NCI-H2081 treated with DMSO at 0.1 percent for 48 hours (cell line): ENCODE measurements at places on chromosomes 2 and 18.

GRCh38 chr2:144516411-144516980 lies 3.4 kb downstream of the ZEB2 start:
- DNase-seq, result no peak

GRCh38 chr2:21038403-21039073 lies 5.3 kb downstream of the APOB start:
- DNase-seq, result no peak

GRCh38 chr2:156399950-156400705 lies 36.1 kb upstream of the GPD2 start:
- DNase-seq, result peak; percentile 67

DNA sequence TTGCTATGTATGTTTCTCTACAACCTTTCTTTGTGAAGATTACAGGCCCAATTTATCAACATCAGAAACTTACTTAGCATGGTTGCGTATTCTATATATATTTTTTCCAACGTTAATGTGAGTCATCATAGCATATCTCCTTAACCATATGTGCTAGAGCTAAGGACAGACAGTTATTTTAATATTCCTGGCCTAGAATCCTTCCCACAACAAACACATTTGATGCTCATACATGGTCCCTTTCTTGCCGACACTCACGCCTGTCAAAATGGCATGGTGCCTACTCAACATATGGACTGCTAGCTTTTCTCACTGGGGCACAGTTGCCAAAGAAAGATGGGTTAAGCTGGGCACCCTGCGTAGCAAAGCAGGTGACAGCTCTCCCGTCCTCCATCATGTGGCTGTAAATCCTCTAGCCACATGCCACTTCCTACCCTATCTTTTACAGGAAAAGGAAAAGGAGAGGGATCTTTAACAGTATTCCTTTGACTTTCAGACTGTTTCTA lies 75.2 kb upstream of the GALNT5 start:
- no peak for DNase-seq

GRCh38 chr18:48723837-48724236 lies 185.0 kb downstream of the CTIF start:
- no peak for DNase-seq

GRCh38 chr2:214774108-214774507 lies 35.4 kb downstream of the BARD1 start:
- no peak for DNase-seq

- no peak for DNase-seq
These were observed 564 bp downstream of the GCC2 start for GRCh38 chr2:108449410-108450130.

DNA sequence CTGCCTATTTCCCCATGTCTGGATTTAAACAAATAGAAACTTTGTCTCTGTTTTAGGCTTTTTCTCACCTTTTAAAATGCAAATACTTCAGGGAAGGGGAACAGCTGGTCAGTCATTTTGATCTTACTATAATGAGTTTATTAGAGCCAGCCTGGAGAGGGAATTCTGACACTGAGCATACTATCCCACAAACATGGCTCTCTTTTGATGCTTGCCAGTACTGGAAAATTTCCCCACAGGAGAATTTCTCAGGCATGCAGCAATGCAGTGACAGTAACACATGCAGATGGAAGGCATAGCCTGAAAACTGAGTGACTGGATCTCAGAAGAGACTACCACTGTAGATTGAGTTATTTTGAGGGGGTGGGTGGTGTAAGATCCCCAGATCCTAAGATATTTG lies 974.3 kb upstream of the CELF4 start:
- no peak for DNase-seq

DNA sequence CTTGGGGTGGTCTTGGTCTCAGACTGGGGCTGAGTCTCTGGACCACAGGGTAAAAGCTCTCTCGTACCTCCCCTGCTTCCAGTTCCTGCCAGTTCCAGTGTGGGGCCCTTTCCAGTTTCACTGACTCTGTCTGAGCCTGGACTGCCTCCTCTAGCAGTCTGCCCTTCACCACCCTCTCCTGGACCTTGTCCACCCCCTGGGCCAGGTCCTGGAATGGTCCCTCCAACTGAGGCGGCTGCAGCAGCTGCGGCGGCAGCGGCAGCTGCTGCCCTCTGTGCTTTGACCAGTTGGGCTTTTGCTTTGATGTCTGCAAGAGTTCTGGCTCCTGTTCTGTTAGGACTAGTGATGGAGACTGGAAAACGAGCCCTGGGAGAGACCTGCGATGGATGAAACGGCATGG lies 70.7 kb upstream of the DTNB start:
- no peak for DNase-seq
